ENCODE measurements at places on chromosomes 12 and 14. TPM values are rescaled to one million over a fixed set of nuclear protein-coding genes. Genes with fewer than 3 reads are reported as not detected.

TMEM253 gene
- total RNA-seq, result 1.9 TPM

DNA sequence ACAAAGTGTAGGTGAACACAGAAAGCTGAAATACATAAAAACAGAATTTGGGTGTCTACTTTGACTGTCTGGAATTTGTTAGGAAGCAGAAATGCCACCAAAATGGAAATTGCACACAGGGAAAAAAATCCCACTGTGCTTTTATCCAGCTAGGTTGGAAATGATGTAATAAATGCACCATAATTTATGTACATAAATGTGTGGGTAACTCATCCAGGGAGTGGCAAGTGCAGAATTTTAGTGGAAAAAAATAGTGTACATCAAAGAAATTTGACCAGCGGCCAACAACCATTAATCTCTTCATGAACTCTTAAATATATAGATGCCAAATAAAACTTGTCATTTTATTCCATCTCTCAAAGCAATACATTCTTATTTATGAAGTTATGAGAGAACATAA, 105.6 kb downstream of the LLPH start:
- no peak for DNase-seq

KRT75 gene
- not detected for total RNA-seq

STAB2 gene
- not detected for total RNA-seq

RIPK3 gene
- total RNA-seq, result 0.39 TPM

DNA sequence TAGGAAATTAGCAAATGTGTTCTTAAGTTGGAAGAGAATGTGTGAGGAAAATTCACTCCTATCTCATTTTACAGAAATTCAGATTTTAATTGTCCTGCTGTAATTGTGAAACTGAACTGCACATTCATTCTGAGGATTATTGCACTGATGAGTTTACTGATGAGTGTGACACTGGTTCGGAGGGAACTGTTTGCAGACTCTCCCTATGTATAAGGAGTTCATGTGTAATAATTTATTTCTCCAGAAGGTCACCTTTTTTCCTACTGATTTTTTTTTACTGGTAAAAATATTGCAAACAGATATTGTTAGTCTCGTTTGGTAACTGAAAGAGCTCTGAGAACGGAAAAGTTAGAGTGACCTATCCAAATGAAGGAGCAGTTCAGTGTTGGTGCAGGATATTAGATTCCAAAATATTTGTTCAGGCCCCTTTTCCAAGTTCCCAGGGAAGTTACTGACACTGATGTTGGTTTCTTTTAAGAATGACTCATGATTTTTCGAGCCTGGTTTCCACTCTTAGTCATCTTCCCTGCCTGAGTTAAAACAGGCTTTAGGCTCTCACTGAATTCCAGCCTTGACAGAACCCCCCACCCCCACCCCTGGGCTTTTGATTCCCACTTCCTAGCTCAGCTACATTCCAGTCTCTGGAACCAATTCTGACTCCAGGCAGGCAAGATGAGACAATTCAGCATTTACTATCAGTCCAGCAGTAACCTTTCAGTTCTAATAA, 18.4 kb downstream of the ANO6 start:
- no peak for DNase-seq

CYP46A1 gene
- 1.3 TPM for total RNA-seq

TAS2R9 gene
- total RNA-seq, result not detected

TOMM20L gene
- total RNA-seq, result not detected

- no peak for DNase-seq
Measured at GRCh38 chr12:943051-943450, 6.4 kb downstream of the RAD52 start.

GRCh38 chr14:72075649-72076334, 143.6 kb downstream of the RGS6 start:
- peak; percentile 23 for DNase-seq

GRCh38 chr12:27988594-27989233, 16.2 kb upstream of the PTHLH start:
- DNase-seq, result no peak

RALGAPA1 gene
- total RNA-seq, result 26.7 TPM

KCNH3 gene
- 0.24 TPM for total RNA-seq

DNA sequence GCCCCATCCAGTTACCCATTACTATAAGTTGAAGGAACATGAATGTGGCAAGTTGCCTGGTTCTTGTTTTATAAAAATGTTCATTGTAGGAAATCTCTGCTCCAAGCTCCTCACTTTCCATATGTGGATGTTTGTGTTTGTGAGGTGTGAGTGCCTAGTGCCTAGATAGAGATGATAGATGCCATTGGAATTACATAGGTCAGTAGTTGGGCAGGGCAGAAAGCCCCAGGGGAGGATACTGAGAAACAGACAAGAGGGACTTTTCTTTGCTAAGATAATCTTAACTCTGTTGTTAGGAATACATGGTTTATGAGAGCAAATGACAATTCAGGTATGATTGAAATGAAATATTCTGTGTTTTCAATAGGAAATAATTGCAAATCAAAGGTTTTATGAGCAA, 226.3 kb upstream of the GRIP1 start:
- no peak for DNase-seq

- DNase-seq, result no peak
Measured at GRCh38 chr12:129776977-129777667, 126.7 kb downstream of the TMEM132D start.

DNA sequence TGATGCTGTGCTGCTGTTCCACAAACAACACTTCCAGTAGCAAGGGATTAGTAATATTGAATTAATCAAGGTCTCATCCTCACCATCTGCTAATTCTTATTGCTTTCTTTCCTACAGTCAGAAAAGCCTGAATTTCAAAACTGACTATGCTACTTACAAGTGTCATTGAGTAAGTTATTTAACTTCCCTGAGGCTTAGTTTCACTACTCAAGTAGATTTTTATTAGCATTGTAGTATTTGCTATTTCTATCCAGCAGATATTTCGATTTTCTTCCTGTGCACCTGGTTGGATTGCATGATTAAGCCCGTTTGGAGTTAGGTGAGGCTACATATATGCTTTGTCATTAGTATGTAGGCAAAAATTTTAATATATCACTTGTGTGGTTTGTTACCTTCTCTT, 591.5 kb downstream of the TRHDE start:
- DNase-seq, result no peak

DNA sequence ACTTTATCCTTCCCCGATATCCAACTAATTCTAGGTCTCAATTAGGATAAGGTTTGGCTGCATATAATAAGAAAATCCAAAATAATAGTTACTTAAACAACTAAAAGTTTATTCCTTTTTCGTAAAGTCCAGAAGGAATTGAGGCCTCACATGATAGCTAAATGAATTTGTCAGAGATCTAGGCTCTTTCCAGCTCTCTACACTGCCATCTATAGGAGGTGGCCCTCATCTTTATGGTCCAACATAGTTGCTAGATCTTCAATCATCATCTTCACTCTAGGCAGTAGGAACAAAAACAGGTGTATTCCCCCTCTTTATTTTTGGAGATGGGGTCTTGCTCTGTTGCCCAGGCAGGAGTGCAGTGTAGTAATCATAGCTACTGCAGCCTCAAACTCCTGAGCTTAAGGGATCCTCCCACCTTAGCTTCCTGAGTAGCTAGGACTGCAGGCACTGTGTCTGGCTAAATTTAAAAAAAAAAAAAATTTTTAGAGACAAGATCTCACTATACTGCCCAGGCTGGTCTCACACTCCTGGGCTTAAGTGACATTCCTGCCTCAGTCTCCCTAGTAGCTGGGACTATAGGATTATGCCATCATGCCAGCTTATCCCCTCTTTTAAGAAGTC, 46.5 kb upstream of the SAV1 start:
- no peak for DNase-seq

CLEC9A gene
- total RNA-seq, result not detected

GRCh38 chr14:47186486-47186885, 488.9 kb downstream of the MDGA2 start:
- DNase-seq, result no peak

RHEBL1 gene
- 7.0 TPM for total RNA-seq

ETV6 gene
- total RNA-seq, result 24.6 TPM

- no peak for DNase-seq
Measured at GRCh38 chr12:46371718-46372543, 642 bp downstream of the SLC38A2 start.

RBMS2 gene
- total RNA-seq, result 31.3 TPM

DNA sequence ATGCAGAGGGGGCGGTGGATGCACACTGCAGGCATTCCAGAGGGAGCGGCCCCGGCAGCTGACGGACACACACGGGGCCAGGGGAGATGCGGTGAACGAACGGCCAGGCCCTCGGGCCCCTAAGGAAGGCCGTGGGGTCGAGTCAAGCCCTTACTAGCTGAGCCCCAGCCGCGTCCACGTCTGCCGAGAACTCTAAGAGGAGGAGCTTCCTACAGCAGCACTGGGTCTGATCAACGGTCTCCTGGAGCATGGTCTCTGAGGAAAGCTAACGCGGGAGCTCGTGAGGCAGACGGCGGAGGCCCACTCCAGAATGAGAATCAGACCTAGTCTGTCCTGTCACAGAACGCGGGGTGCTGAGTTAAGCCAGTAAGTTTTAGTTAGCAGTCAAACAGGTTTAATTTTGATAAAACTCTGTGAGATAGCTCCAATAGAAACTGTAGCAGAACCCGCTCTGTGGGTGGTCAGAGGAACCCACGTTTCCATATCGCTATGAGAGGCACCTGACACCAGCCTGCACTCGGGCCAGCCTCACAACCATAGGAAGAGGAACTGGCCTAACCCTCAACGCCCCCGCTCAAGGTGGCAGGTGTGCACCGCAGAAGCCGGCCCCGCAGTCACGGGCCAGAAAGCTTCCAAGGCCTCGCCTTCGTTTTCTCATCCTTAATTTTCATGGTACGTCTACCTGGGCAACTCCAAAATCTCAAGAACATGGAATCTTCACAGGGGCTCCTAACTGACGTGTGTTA, 55.5 kb downstream of the CDC42BPB start:
- DNase-seq, result no peak

DNA sequence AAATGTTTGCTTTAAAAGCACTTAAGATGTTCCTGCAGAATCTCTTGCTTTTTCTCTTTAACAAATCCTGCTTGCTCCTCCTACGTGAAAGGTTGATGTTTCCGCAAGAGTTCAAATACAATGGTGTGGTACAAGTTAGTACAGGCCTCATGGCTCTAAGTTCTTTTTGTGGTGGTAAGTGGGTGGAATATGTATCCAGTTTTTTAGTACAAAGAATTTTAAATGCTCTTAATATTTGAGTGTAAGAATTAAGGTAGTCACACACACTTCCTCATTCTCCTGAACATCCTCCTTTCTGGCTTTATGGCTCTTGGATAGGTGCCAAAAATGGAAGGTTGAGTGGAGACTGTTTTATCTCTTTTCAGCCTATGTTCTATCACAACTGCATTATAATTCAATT, 1.8 kb downstream of the OTOGL start:
- no peak for DNase-seq

DNA sequence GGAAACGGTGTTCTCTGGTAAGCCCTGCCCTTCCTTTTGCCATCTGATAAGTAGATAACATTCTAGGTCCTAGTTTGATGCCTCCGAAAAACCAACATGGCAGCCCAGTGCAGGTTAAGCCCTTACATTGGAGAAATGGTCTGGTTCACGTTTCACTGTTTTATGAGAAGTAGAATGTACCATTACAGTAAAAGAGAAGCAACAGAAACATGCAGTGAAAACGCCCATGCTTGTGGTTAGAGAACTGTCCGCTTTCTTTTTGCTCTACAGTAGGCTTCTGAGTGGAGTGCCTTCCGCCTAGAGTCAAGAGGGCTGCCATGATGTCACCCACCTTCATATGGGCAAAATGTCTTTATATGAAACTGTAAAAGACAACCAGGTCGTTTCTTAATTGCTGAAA, 190.4 kb upstream of the BCL2L14 start:
- no peak for DNase-seq

GRCh38 chr12:47039756-47040155, 39.7 kb upstream of the PCED1B start:
- DNase-seq, result no peak

CLEC4D gene
- total RNA-seq, result not detected

FOXG1 gene
- 0.29 TPM for total RNA-seq

- DNase-seq, result no peak
Measured at GRCh38 chr14:78130356-78130755, 39.8 kb upstream of the NRXN3 start.

- DNase-seq, result no peak
Measured at GRCh38 chr14:34851395-34851794, 23.8 kb downstream of the BAZ1A start.

DNA sequence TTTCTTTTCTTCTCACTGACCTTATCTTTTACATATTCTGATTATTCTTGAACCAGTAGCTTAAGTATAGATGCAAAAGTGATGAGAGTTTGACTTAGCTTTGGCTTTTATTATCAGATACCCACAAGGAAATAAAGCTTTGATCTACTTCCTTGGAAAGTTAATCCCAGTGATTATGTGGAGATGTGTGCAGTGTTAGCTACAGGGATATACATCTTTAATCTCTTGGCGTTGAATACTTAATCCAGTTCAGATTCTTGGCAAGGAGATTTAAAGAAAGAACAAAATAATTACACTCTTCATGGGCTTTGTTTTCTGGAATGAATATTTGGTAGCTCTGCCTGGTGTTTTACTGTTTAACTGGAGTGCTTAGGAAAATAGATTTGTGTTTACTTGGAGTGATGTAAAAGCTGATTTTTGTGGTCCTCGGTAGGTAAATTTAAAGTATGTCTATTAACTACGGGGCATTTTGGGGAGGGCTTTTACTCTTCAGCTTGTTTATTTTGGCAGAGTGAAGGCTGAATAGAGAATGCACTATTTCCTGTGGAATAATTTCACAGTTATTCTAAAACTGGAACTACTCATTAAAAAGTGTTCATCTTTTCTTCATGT, 150.1 kb upstream of the LRIG3 start:
- DNase-seq, result no peak

Measured in H1 (cell line).